ENCODE measurements at places on chromosomes 2 and 18.

GRCh38 chr2:217512259-217512658 lies 490.5 kb downstream of the TNS1 start:
- DNase-seq, result no peak

GRCh38 chr2:233096006-233096405 lies 35.9 kb downstream of the INPP5D start:
- DNase-seq, result no peak

DNA sequence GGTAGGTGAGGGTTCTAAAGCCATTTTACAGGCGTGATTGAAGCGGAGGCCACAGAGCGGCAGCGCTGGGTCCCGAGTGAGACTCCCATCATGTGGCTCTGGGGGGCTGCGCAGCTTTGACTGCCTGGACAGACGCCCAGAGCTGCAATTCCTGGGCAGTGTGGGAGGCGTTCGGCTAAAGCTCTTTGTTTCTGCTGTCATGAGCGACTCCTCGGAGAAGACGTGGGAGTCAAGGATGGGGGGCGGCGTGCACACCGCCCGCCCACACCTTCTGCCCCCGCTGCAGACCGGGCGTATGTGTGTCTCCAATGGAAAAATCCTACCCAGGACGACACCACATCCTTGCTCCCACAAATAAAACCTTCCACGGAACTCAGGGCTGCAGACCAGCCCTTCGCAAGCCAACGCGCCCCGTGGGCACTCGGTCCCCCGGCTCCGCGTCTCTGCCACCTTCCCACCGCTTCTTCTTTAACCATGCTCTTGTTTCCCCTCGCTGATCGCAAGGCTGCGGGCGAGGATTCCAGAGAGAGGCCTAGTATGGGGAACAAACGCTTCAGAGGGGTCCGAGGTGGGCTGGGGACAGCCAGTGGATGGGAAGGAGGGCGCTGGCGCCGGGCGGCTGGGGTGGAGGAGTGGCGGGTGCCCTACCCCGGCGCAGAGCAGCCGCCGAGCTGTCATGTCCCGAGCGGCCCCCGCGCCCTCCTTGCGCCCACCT lies 680 bp upstream of the LBH start:
- DNase-seq, result no peak

- no peak for DNase-seq
These were observed 243.9 kb upstream of the TANK start for GRCh38 chr2:160916300-160916699.

DNA sequence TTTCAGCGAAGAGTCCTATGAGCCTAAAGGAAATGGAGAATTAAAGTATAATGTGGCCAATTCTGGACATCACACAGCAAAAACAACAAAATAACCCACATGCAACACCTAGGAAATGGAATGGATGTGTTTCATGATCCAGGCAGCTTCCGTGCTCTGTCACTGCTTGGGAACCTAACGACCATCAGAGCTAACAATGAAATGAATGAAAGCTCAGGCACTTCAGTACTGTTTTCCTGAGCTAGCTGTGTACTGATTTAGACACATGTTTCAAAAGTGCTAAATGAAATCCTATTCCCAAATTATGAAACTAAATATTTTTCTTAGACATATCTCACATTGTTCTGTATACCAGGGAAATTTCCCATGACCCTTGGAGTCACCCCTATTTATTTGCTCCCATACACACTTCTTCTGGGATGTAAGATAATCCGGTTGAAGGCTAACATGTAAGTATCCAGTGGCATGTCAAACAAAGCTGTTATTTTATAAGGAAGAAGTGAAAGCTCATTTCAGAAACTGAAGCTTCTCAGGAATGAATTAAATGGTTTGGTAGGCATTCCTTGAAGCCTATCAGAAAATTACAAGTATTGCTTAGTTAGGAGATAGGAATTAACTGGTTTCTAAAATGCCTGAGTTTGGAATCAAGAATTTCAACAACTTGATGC lies 108.5 kb upstream of the RND3 start:
- no peak for DNase-seq

GRCh38 chr2:8779795-8780671 lies 57.4 kb downstream of the KIDINS220 start:
- no peak for DNase-seq

GRCh38 chr2:182372661-182373060 lies 54.2 kb downstream of the PDE1A start:
- no peak for DNase-seq

GRCh38 chr2:10940596-10940995 lies 28.9 kb downstream of the KCNF1 start:
- DNase-seq, result no peak

- no peak for DNase-seq
These were observed 44.7 kb downstream of the FAM210A start for GRCh38 chr18:13681701-13682100.

- no peak for DNase-seq
These were observed 343.7 kb upstream of the MEX3C start for GRCh38 chr18:51541230-51541629.

DNA sequence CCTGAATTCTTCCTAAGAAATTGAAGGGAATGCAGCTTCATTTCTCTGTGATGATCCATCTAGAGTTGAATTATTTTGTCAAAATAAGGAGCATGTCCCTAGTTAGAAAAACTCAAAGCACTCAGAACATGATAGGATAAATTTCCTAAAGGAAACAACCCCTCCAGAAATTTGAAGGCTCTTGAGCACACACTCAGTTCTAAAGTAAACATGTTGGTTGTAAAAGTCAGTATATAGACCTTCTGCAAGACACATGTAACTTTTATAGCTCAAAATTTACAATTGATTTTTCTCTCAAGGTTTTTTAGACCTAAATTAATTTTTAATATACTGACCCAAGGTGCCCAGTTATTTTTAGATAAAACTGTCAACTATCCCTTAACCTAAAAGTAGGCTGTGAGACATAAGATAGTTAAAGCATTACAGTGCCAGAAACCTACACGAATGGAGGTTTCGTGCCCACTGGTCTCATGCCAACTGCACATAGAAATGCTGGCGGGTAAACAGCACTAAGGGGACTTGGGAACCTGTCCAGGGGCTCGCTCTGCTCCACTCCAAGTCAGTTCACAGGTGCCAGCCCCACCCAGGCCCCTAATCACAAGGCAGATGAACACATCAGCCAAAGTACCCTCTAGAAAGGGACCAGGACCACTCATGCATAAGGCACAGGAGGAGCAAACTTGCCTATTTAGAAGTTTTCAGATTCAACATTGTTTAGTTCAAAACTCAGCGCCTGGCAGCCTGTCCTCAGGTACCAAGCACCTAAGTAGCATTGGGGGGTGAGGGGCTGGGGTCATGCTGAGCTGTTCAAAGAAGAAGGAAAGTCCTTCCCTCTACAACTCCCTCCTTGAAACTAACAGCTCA lies 106.5 kb downstream of the SMC6 start:
- DNase-seq, result no peak

GRCh38 chr2:202965810-202966460 lies 48.7 kb upstream of the NBEAL1 start:
- no peak for DNase-seq

DNA sequence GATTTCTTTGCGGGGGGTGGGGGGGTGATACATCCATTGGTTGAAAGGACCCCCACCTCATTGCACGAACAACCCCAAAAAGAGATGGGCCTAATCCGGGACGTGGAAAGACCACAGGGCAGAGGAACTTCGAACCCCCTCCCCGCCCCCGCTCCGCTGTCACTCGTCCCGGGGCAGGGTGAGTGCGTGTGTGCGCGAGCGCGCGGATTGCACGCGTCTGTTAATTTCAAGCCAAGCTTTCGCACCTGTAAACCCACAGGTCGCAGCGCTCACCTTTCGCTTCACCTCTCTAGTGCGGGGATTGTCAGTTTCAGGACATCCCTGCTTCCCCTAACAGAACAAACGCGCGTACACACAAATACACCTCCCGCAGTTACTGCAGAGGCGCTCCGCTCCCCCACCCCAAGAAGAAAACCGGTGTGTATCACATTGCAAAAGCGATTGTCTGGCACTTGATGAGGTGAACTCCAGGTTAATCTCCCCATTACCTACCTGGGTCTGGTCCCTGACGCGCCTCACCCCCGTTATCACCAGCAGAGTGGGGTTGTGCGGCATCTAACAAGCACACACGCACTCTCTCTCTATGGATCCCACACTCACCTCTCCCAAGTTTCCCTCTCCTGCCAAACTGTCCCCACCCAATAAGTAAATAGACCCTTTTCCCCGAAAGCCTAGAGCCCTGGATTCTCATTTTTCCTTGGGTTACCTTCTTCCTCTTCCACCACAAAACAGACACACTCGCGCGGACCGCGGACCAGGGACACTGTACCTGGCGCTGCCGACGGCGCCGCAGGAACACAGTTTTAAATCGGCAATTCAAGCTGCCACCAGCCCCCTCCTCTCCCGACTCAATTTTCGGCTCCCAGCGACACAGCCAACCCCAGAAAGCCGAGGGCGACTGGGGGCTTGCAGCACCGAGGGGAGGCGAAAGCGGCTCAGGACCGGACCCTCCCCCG lies 1.0 kb downstream of the CYP26B1 start:
- DNase-seq, result peak; percentile 8

DNA sequence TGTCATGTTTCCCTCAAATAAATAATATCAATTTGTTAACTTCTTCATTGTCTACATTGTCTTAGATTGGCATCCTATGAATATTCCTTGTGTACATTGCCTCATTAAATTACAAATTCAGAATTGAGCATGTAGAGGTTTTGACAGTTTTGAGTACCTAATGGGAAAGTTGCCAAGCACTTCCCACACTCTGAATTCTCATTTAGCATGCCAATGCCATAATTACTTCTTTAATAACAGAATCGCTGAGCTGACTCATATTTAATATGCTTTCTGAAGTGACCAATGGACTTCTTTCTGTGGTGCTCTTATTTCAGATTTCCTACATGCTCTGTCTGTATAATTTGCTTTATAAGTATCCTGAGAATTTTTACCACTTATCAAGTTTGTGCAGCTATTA lies 114.4 kb upstream of the NOL4 start:
- DNase-seq, result no peak

- DNase-seq, result no peak
These were observed 408.7 kb downstream of the NRXN1 start for GRCh38 chr2:50623244-50623643.

GRCh38 chr2:137115081-137115794 lies 349.9 kb downstream of the THSD7B start:
- DNase-seq, result no peak

- DNase-seq, result no peak
These were observed 5.3 kb downstream of the NEU4 start for GRCh38 chr2:241814393-241814642.

DNA sequence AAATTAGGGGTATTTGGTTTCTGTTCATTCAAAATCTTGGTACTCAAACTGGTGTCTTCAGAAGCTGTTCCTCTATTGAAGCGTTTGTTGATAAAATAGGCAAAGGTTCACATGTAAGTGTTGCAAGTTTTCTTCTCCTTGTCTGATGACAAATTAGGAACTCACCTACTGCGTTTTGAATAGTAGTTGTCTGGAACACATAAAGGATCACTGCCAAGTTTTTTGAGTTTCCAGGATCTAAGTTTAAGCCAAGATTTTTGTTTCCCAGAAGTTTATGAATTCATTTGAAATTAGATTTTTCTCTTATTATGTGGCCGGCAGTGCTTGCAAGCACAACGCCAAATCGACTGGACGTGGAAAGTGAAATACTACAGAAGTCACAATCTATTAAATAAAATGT lies 85.4 kb downstream of the ARHGEF33 start:
- no peak for DNase-seq

- no peak for DNase-seq
These were observed 103.5 kb downstream of the DNER start for GRCh38 chr2:229610872-229611271.

- no peak for DNase-seq
These were observed 74.1 kb downstream of the PSMG2 start for GRCh38 chr18:12776821-12777471.

- no peak for DNase-seq
These were observed 101.2 kb upstream of the ALK start for GRCh38 chr2:30022444-30023071.

DNA sequence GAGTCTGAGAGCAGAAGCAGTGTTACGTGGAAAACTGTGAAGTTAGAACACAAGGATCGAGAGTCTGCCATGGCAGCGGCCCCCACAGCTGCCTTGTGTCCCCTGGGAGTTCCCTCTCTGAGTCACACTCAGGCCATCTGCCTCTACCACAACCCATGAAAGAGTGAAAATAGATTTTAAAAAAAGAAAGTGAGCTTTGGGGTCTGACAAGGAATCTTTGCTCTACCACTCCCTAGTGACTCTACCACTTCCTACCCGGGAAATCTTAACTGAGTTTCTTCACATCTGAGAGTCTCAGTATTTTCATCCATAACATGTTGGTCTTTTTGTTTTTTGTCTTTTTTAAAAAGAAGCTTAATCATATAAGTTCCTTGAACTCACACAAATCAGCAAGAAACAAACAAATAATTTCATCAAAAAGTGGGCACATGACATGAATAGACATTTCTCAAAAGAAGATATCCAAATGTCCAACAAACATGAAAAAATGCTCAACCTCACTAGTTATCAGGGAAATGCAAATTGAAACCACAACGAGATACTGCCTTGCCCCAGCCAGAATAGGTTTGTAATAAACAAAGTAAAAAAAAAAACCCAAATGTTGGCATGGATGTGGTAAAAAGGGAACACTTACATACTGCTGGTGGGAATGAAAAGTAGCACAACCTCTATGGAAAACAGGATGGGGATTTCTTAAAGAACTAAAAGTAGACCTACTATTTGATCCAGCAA lies 2.4 kb upstream of the MSGN1 start:
- peak; percentile 42 for DNase-seq

- DNase-seq, result no peak
These were observed 678 bp upstream of the UBE2E3 start for GRCh38 chr2:180979749-180980105.

GRCh38 chr18:10230072-10230471 lies 224.4 kb upstream of the APCDD1 start:
- no peak for DNase-seq

DNA sequence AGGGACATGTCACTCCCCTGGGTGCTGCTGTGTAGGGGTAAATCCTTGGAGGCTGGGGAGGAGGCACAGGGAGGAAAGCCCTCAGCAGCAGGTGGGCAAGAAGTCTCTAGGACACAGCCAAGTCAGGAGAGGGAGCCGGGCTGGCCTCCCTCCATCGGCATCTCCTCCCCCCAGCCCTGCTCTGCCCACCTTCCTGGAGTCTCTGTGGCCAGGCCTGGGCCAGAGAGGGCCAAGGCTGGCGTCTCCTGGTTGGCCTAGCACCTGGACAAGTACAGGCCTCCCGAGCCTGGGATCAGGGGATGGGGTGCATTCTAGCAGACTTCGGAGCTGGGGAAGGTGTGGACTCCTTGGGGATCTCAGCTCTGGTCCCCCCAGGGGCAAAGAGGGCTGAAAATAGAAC lies 1.8 kb downstream of the SPEG start:
- DNase-seq, result no peak

DNA sequence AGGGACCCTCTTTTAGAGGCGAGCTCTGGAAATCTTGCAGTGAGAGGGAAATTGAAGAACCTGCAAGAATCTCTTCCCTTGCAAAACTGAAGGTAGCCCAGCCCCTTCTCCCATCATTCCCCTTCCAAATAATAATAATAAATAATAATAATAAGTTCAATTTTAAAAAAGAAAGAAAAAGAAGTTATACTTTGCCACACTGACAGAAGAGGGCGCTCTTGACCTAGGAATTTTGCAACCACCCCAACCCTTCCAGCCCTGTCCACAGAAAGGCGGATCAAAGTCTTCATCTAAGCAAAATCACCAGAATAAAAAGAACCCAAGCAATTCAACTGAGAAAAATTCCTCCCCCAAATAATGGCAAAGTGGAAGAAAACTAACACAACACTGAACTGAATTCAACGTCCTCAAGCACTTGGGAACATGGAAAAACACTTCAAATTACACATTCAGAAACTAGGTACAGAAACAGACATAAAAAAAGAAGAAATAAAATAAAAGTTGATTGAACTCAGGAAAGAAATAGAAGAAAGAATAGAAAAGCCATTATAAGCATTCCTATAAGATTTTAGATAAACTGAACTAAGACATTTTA lies 98.9 kb upstream of the GLS start:
- DNase-seq, result peak; percentile 22

Measured in memory B cell (primary cell).